Uterus (tissue), 4 donors: ENCODE measurements at places on chromosomes 7 and 10.

DNA sequence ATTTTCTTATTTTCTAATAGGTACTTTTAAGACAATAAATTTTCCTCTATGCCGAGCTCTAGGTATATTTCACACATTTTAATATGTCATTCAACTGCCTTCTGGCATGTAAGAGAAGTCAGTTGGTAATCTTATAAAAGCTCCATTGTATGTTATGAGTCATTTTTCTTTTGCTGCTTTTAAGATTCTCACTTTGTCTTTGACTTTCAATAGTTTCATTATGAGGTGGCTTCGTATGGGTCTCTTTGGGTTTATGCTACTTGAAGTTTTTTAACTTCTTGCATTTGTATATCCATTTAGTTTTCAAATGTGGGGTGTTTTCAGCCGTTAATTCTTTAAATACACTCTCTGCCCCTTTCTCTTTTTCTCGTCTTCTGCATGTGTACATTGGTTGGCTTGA, 80.5 kb downstream of the ABCA13 start:
- DNase-seq: no peak

DNA sequence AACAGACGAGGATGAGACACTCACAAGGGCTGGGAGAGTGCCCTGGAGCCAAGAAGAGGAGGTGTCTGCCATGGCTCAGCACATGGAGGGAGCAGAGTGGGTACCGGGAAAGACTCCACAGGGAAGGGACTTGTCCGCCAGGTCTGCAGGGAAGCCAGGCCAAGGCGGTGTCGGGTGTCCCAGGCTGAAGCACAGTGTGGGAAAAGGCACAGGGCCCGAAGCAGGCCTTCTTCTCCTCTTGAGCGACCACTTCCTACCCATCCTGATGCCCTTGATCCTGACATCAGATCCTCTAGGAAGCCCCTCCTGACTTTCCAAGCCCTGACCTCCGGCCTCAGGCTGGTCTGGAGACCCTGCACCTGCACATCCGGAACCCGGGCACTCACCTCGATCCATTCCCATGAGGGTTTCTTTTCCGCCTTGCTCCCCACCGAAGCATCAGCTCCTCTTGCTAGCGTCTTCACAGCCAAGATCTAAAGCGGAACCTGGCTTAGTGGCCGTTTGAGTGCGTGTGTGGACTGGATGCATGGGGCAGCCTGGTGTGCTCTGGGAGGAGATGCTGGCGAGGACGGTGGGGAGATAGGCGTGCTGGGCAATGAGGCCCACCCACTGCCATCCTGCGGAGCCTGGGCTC, 8.5 kb downstream of the CALML3 start:
- no peak for DNase-seq

DNA sequence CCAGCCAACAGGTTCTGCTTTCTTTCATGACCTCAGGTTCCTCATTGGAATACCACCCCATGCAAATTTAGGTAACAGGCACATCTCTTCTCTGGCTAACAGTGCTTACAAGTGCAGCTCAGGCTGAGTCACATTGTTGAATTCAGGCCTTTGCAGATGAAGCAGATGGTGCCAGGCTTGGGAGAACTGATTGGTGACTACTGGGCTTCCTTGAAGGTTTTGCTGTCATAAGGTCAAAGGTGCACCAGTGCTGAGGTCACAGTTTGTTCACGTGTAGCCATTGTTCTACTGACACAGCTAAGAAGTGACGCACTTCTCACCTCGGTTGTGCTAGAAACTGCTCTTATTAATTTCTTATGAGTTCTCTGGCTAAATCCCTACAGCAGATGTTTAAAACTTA, 128.6 kb upstream of the BMPER start:
- DNase-seq: no peak

DNA sequence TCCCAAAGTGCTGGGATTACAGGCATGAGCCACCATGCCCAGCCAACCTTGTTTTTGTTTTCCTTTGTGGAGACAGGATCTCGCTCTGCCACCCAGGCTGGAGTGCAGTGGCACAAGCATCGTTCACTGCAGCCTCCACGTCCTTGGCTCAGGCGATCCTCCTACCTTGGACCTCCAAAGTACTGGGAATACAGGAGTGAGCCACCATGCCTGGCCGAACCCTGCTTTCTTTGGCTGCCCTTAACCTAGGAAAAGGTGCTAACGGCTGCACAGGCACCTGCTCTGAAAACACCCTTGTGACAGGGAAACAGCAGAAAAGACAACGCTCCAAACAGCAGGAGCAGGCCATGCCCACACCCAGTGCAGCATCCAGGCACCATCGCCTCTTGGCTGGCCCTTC, 71.9 kb downstream of the OAT start:
- no peak for DNase-seq

GRCh38 chr7:78226059-78226719, 427.6 kb downstream of the PHTF2 start:
- no peak for DNase-seq

GRCh38 chr7:155872678-155873369, 60.6 kb upstream of the SHH start:
- DNase-seq: no peak
